Neural progenitor cell (in vitro differentiated cells): ENCODE measurements at places on chromosomes 2 and 18.
A peak's percentile ranks its signal among the peaks of the same experiment; 100 is the strongest.

DNA sequence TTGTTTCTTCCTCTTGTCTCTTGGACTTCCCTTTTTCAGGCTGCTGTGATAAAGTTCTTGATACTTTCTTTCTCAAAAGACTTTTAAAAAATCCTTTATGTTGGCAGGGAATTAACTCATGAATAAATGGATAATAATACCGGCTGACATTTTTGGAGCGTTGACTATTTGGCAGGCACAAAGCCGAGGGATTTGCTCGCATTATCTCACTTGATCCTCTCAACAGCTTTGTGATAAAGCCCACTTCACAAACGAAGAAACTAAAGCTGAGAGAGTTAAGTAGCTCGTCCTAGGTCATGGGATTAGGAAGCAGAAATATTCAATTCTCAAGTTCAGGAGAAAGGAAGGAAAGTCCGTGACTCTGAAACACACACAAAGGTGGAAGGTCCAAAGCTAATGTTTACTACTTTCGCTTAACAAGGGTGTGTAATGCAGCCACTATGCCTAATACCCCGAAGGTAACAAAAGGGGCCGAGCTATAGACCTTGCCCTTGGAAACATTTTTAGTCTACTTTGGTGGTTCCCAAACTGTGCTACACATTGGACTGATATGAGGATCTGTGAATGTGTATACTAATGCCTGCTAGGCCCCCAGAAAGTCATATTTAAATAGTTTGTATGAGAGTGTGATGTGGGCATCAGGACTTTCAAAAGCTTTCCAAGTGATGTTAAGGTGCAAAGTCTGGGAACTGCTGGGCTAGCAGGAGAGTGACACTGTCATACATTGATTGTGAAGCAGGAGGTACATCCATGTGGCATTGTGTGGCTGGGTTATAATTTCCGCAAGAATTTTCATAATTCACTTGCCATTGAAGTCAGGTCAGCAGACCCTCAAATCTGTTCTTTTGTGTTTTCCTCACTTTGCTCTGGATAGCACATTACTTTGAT, 508.4 kb downstream of the PLCL1 start:
- DNase-seq: peak; percentile 22

DNA sequence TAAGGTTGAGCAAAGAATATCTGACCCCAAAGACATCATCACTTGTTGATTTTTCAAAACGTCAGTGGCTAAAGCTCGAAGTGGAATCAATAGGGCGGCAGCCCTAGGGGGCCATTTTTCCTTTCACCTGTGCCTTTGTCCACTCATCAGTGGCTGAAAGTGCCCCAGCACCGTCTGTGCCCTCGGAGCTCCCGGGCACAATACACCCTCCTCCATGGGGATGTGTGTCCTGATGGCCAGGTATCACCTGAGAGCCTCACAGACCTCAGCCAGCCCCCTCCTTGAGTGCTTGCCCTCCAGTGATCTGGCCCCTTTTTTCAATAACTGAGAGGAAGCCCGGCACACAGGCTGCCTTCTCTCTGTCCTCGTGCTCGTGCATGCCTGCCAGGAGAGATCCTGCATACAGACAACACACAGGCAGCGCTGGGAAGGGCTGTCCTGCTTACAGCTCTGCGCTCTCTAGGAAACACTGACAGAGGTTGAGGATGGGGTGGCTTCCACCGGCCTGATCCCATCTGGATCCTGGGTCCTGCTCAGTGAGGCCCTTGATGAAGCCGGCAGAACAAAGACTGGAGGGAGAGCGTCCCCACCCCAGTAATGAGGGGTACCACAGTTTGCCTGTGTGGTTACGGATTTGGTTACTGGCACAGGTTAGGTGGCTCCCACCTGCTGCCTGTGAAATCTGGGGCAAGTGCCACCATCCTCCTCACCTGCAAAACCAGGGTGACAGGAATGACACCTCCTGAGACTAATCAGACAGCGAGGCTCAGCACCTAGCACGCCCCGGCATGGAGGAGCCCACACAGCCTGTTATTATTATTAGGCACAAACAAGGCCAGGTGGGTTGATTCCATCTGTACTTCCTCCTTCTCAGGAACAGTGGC, 197.5 kb upstream of the RAB6C start:
- no peak for DNase-seq

GRCh38 chr2:185219981-185220380, 518.6 kb upstream of the FSIP2 start:
- no peak for DNase-seq

GRCh38 chr2:207951734-207952470, 73.4 kb downstream of the PLEKHM3 start:
- no peak for DNase-seq
